ENCODE measurements at places on chromosomes 2 and 18.

- no peak for DNase-seq
These were observed 291.2 kb downstream of the ALPK2 start for GRCh38 chr18:58337686-58338085.

DNA sequence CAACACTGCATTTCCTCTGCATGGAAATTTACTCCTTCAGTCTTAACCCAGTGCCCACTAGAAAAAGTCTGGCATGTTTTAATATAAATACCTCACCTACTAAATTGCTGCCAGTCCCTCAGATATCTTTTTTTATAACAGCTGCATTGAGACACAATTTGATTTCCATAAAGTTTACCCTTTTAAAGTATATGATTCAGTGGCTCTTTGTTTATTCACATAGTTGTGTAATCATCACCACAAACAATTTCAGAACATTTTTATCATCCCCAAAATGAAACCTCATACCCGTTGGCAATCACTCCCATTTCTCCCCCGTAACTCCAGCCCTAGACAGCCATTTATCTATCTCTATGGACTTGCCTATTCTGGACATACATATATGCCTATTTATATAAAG, 17.0 kb upstream of the FRZB start:
- DNase-seq, result no peak

DNA sequence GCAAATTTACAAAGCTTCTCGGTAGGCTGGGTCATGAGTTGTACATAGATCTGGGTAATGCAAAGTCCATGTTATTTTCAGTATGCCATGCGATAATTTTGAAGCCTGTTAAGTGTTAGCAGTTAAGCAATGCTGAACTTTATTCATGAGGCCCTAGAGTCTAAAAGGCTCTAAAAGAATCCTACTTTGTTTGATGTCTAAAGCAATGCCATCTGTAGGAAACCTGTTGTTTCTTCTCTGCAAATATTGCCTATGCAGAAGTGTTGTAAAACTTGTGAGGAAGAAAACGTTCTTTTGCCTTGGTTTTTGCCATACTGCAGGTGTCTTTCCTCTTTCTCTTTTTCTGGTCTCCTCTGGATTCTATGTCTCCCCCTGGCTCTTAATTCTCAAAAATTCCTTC, 9.1 kb downstream of the ARHGAP15 start:
- no peak for DNase-seq

GRCh38 chr2:132550946-132551345, 119.1 kb downstream of the LYPD1 start:
- DNase-seq, result no peak

GRCh38 chr18:75323821-75324585, 103.5 kb downstream of the SMIM21 start:
- no peak for DNase-seq

DNA sequence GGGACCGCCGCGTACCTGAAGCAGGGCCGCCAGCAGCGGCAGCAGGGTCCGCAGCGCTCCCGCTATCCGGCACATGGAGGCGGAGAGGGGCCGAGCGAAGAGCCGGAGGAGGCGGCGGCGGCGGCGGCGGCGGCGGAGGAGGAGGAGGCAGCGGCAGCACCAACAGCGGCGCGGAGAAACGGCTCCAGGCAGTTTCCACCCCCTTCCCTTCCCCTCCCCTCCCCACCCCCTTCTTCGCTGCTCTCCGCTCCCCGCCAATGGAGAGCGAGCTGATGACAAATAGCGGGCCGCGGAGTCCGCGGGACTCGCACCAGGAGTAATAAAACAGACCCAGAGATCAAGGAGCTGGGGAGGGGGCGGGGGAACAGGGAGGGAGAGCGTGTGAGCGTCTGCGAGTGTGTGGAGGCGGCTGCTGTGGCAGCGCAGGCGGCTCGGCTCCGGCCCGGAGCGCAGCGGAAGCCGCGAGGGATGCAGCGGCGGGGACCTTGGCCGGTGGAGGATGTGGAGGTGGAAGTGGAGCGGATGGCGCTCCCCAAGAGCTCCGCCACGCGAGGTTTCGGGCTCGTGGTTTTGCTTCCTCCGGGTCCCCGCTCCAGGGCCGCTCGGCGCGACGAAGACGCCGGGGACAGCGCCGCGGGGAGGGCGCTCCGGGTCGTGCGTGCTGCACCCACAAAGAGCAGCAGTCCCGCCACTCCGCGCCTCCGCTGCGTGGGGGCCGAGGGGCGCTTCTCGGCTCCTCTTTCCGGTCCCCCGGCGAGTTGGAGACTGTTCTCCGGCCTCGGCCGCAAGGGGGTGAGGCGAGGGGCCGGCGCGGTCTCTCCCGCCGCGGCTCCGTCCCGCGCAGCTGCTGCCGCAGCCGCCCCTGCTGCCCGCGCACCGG, at the start of gene CDH2:
Gene CDH2 (minus strand): TSS at position 183 of the 880 bp plus-strand sequence. CDS start 108 bp downstream, at position 75.
- peak; percentile 18 for DNase-seq

DNA sequence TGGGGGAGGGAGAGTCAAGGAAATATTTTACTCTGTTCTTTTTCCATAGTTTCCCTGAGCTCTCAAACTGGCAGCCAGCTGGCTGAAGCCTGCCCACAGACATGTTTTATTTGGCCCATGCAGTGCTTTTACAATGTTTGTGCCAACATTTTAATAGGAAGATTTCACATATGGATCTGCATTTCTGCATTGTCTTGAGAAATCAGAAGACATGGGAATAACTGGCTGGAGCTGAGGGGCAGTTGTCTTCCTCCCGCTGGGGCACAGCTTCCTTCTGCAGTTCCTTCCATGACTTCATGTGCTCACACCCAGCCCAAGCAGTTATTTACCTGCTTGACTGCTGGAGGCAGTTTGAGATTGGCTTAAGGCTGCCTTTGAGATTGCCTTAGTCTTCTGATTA, 74.4 kb downstream of the PLCL1 start:
- no peak for DNase-seq

DNA sequence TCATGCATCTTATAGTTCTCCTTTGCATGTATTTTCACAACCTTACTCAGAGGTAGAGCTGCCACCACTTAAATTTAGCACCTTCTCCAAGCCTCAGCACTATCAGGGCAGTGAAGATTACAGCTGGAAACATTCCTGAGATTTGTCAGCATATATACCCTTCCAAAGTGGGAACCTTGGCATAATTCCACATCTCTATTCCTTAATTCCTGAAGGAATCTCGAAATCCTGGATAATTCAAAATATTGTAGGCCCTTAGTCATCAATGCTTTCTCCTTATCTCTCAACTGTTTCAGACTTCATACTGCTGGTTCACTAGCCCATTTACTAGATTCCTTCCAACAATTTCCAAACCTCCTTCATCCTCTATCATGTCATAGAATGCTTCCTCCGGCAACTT, 87.4 kb downstream of the ITSN2 start:
- DNase-seq, result no peak

DNA sequence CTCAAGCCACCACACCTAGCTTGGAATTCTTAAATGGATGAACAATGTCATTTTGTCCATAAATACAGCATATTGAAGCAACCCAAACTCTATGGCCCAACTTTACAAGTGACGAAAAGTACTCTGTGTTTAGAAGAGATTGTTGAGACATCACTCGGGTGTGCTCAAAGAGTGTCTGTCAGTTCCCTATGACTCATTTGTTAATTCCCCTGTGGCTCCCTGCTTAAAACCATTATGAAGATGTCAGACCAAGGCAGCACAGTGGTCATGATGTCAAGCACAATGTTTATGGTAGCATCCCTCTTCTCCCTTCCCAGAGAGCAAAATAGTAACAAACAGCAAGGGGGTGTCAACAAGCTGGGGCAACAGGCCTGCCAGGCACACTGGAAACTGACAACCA, 3.0 kb downstream of the LYG1 start:
- no peak for DNase-seq

DNA sequence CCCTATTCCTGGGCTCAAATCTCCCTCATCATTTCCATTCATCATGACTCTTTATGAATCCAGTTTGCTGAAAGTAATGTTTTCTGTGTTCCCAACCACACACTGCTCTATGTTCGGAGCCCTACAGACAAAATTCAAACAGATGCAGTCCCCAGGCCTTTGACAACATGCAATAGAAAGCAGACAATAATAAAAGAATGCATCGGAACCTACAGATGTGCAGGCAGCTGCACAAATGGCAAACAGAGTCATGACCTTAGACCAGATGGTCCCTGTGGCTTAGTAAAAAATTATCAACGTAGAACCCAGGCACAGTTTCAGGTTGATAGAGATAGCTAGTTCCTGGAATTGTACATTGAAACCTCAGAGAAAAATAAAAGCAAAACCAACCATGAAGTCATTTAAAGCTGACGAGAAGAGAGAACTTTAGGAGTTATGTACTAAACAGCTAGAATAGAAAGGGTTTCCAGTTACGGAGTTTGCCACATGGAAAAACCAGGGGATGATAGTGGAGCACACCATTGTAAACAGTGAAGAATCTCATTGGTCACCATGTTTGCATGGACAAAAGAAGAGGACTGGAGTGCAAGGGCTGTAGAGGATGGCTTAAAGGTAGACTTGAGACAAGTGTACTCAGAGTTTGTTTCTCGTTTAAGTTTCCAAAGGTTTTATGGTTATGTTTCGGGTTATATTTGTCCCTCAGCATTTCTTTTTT, 23.2 kb upstream of the ACVR1 start:
- no peak for DNase-seq

GRCh38 chr2:231425811-231426703, 30.5 kb downstream of the B3GNT7 start:
- DNase-seq, result no peak

Measured in germinal center (tissue), 1 donor.